Upper lobe of right lung (tissue), 1 donor: ENCODE measurements at places on chromosomes 7 and 10. TPM values are rescaled to one million over a fixed set of nuclear protein-coding genes. Genes with fewer than 3 reads are reported as not detected.

The OPTN gene
- total RNA-seq, result 61.5 TPM

The ELFN1 gene
- 4.3 TPM for total RNA-seq

DNA sequence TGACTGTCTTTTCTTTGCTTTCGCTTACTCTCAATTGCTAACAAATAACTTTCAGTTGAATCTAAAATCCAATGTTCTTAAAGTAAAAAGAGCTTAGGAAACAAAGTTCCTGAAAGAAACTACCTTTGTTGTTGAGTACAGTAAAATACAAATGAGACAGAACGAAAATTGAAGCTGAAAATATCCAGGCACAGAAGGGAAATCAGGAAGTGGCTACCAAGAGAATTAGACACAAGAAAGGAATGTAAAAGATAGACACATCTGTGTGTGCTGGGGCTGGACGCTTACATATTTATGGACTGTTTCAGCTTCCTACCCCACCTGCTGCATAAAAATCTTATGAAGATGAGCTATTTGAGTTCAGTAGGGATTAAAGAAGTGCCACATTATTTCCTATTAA lies 161.7 kb upstream of the PLXDC2 start:
- DNase-seq, result no peak

DNA sequence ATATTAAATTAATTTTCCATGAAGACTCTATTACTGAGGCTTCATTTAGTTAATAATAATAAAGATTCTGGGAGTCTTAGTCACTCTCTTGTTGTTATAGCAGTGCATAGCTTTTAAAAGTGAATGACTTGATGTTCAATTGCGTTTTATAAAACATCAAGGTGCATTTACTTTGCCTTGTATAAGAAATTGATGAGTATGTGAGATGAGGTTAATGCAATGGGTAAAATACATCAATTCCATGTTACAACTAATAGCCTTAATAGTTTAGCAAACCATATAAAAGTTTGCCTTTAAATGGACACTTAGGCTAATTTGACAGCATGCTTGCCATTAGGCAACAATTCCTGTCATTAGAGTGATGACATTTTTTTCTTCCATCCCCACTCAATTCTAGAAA lies 173.6 kb upstream of the TEX47 start:
- no peak for DNase-seq

- DNase-seq, result no peak
Measured at GRCh38 chr7:138980563-138981291, 462 bp downstream of the KIAA1549 start.

GRCh38 chr10:9331583-9332008 lies 1277.1 kb downstream of the GATA3 start:
- DNase-seq, result no peak

GRCh38 chr10:73887294-73888039 lies 13.1 kb upstream of the CAMK2G start:
- peak; percentile 83 for DNase-seq
